Activated T-helper 9 cell treated with anti-CD3 and anti-CD28 coated beads, Interleukin-2, amount 50 U/mL, for 16 hours (primary cell): ENCODE measurements at places on chromosomes 12 and 14.

GRCh38 chr12:89672589-89672979, 36.1 kb downstream of the ATP2B1 start:
- DNase-seq = no peak

DNA sequence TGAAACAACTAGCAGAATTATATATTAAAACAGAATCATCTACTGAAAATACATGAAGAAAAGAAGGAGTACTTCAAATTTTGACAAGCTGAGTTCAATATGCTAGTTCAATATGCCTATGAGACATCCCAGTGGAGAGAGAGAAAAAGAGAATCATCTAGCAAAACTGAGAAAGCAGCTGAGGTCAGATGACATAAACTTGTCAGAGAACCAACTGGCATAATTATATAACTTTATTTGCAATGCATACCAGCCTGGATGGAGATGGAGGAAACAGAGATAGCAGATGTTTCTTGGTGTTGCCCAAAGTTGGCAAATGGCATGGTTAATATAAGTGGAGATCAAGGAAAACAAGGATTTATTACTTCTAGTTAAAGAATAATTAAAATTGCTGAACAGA, 148.7 kb upstream of the PDZRN4 start:
- no peak for DNase-seq

GRCh38 chr12:132543298-132544079, 53.5 kb downstream of the FBRSL1 start:
- DNase-seq = no peak

DNA sequence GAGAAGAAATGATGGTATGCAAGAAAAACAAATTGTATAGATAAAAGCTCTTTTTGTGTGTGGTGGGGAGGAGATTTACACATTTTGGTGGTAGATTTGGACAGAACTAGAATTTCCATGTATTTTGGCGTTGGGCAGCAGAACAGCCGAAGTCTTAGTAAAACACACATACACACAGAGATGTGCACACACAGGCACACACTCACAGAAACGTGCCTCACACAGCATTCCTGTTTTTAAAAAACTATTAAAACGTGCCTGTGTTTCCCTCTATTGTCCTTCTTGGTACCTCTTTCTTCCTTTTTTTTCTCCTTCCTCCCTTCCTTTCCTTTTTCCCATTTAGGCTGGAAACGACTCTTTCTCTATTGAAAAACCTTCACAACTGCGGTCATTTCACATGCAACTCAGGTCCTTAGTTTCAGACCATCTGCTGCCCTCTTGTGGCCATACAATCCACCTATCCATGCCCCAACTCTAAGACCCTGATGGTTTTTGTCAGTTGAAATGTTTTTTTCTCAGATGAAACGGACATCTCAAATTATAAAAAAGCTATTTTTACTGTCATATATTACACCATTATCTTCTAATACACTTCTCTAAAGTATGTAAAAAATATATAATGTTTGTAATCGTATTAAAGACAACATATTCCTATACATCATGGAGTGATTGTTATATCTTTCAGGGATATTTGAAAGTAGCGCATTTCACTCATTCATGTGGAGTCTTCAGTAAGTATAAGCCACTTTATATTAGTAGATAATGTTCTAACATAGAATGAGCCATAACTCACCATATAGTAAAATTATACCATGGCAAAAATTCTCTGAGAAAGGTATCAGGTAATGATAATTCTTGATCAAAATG, 386.7 kb upstream of the NOVA1 start:
- DNase-seq = no peak

GRCh38 chr14:63547798-63548335, 4.7 kb upstream of the PPP2R5E start:
- DNase-seq = no peak
